Large intestine (tissue), 12 donors: ENCODE measurements at places on chromosomes 12 and 14.

DNA sequence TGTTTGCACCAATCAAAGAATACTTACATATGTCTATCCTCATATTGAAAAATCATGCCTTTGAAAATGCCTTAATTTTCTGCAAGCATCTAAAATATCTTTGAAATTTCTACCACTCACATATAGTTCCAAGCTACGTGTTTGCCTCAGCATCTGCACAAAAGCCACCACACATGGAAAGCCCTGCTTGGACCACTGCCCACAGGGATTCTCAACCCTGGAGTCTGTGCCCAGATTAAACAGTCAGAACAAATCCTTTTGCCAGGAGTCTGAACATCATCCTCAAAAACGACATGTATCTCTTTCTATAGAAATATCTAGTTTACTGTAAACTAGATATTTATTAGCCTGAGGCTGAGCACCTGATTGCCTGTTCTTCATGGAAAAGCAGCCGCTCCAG is 32.6 kb downstream of the ARMH4 start:
- no peak for DNase-seq

- no peak for DNase-seq
Measured at GRCh38 chr14:106691601-106692291, 1165.4 kb downstream of the TMEM121 start.

DNA sequence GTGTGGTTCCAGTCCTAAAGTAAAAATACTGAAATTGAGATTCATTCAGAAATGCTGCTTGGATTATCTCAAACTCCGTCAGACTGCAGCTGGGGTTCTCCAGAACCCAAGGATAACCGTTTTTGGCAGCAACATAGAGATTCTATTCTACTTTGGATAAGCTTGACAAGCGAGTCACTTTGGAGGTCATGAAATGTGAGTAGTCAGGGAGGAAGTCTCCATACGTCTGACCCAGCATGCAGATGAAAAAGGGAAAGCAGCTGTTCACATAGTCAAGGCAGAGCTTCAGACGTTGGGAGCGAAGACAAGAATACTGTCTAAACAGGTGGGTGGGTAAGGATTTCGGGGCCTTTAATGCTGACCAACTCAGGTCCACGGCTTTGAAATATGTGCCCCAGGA is 14.9 kb upstream of the HSP90B1 start:
- DNase-seq: no peak

GRCh38 chr14:99412117-99413061 is 68.3 kb downstream of the SETD3 start:
- DNase-seq: no peak

DNA sequence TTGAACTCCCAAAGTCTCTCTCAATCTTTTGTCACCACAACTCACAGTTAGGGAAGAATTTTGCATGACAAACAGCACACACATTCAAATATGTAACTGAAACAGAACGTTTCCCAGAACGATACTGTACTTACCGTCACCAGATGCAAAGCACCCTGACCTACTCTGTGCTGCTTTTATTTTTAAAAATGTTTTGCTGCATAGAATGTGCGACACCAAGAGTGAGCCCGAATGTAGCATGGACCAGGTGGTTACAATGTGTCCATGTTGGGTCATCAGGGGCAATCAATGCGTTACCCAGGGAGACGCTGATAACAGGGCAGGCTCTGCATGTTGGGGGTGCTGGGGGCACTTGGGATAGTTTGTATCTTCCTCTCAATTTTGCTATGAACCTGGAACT is 14.6 kb upstream of the EIF5 start:
- DNase-seq: no peak

- DNase-seq: no peak
Measured at GRCh38 chr12:21828779-21829178, 54.3 kb upstream of the KCNJ8 start.

- no peak for DNase-seq
Measured at GRCh38 chr14:76053572-76054355, 68.2 kb downstream of the IFT43 start.

DNA sequence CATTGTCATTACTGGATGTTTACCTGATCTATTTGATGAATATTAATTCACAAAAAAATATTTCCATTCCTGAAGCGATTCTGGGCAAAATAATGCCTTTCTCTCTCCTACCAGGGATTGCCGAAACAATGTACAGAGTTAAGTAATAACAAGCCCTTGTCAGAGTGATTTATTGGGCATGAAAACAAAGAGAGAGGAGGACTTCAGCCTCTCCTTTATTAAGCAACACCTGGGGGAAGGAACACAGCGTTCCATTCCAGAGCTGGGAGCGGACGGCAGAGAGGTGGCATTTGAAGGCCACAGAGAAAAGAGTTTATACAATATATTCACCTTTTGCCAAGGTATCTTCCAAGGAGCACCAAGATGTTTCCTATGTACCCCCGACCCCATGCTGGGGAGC is 165.8 kb downstream of the KSR2 start:
- DNase-seq: peak; percentile 92
